ENCODE measurements at places on chromosomes 13 and 19.

DNA sequence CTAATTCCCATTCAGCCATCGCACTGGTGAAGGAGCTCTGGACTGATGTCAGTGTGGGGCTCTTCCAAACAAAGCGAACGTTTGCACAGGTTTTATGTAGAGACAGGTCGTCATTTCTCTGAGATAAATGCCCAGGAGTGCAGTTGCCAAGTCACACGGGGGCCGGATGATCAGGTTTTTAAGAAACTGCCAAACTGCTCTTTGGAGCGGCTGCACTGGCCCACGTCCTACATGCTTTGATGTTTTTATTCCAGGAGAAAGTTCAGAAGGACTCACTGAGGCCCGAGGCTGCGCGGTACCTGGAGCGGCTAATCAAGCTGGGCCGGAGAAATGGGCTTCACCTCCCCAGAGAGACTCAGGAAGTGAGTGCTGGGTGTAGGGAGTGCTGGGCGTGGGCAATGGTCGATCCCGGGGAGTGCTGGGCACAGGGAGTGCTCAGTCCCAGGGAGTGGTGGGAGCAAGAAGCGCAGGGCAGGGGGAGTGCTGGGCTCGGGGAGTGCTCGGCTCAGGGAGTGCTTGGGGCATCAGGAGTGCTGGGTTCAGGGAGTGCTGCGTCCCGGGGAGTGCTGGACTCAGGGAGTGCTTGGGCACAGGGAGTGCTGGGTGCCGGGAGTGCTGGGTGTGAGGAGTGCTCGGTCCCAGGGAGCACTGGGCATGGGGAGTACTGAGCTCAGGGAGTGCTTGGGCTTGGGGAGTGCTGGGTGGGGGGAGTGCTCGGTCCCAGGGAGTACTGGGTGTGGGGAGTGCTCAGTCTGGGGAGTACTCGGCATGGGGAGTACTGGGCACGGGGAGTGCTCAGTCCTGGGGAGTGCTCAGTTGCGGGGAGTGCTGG lies 10.7 kb downstream of the THOP1 start:
- no peak for DNase-seq

DNA sequence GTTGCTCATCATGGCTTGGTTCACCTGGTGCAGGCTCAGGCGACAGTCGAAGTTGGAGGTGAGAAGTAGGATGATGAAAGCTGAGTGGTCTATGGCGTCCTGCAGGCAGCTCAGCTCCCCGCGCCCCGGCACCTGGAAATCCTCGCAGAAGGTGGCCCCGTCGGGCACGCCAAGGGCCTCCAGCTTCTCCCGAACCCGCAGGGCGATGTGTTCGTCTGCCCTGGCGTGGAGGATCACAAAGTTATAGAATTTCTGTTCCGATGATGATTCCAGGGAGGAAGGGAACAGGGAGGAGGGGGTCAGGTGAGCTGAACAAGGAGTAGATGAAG lies 14.6 kb downstream of the TICAM1 start:
- DNase-seq: no peak

DNA sequence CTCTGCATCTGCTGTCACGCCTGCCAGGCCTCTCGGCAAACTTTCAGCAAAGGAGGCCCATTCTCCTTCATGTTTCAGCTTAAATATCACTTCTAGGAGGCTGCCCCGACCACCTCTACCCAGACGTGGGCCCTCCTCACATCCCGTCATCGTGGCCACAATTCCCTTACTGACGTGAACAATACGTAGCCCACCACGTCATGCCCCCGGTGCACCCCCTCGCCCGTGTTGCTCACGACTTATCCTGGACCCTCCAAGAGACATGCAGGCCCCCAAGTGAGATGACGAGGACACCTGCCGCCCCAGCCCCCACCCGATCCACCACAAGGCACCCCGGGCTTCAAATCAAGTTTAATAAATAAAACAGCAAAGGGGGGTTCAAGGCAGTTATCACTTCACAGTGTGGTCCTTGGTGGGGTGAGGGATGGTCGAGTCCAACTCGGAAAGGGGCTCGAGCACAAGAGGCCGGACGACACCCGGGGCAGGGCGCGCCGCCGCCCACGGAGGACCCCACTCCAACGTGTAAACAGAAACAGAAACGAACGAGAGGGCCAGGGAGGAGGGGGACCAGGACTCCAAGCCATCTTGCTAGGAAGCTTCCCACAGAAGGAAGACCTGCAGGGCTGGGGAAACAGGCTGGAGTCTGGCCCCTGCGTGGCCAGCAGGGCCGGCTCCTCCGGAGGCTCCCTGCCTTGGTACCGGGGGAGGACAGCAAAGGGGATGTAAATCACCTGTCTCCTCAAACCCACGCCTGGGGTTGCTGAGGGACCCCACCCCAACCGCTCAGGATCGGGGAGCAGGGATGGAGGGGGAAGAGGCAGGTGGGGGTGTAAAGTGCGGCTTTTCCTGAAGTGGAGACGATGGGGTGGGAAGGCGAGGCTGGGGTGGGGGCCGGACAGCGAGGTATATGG lies 14.3 kb upstream of the PLPP2 start:
- DNase-seq: no peak

DNA sequence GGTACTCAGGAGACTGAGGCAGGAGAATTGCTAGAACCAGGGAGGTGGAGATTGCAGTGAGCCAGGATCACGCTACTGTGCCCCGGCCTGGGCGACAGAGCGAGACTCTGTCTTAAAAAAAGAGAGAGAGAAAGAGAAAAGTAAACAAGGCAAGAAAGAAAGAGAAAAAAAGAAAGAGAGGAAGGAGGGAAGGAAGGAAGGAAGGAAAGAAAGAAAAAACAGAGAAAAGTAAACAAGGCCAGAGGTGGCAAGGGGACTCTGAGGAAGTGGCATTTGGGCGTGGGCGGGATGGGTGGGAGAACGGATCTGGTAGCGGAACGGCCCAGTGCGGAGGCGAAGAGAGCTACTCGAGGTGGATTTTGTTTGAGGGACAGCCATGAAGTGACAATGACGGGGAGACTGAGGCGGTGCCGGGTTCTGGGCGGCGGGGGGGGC lies 7.5 kb upstream of the ARRDC2 start:
- no peak for DNase-seq

GRCh38 chr13:24709186-24709913 lies 29.1 kb downstream of the ATP12A start:
- no peak for DNase-seq

- no peak for DNase-seq
Measured at GRCh38 chr13:26985285-26985878, 186.2 kb downstream of the USP12 start.

DNA sequence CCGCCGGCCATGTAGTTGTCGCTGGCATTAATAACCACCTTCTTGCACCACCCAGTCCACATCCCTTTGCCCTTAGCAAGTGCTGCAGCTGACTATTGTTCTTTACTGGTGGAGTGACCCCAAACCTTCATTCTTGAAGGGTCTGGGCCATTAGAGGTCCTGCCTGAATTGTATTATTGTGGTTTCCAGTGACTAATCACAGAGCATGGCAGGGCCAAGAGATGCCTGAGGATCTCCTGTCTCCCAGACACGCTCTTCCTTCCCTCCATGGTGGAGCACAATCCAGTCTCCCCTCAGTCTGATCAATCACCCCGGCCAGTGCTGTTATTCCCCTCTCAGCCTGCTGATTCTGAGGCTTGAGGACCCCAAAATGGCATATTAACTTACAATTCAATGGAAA lies 39.0 kb downstream of the C1QTNF9 start:
- no peak for DNase-seq

All from left renal pelvis (tissue), 4 donors.